ENCODE measurements at places on chromosomes 6 and 20. TPM values are rescaled to one million over a fixed set of nuclear protein-coding genes. Genes with fewer than 3 reads are reported as not detected.

LRRN4 gene
- total RNA-seq: not detected

IMPG1 gene
- not detected for total RNA-seq

MTFR2 gene
- total RNA-seq: 17.1 TPM

RGS17 gene
- 3.2 TPM for total RNA-seq

DNAH8 gene
- total RNA-seq: not detected

ULBP2 gene
- total RNA-seq: 21.8 TPM

FOXQ1 gene
- total RNA-seq: not detected
